Activated naive CD8-positive, alpha-beta T cell treated with anti-CD3 and anti-CD28 coated beads, Interleukin-2, amount 10 ng/mL, durations not matched to agents 7 days and 5 days (primary cell): ENCODE measurements at places on chromosomes 5 and 9. TPM values are rescaled to one million over a fixed set of nuclear protein-coding genes. Genes with fewer than 3 reads are reported as not detected.

GRCh38 chr9:2291980-2292704 lies 277.0 kb downstream of the SMARCA2 start:
- H3K4me1 ChIP-seq, result no peaks in the 10 kb centered on the region
- H3K36me3 ChIP-seq, result no peaks in the 10 kb centered on the region
- no peak overlapping the region for H3K27ac ChIP-seq
- no peak for DNase-seq

- no peaks in the 10 kb centered on the region for H3K4me1 ChIP-seq
- no peaks in the 10 kb centered on the region for H3K36me3 ChIP-seq
- no peak for DNase-seq
- no peak overlapping the region for H3K27ac ChIP-seq
- no peak overlapping the region for H3K4me3 ChIP-seq
- no peaks in the 10 kb centered on the region for H3K27me3 ChIP-seq
Measured at GRCh38 chr9:16112116-16112515, 559.3 kb downstream of the CCDC171 start.

The ADGRV1 gene
- not detected for total RNA-seq

GRCh38 chr9:96726946-96727345 lies 50.9 kb downstream of the ZNF510 start:
- peaks cover 3% of the 10 kb centered on the region for H3K36me3 ChIP-seq
- no peak overlapping the region for H3K27ac ChIP-seq
- DNase-seq, result no peak
- no peaks in the 10 kb centered on the region for H3K4me1 ChIP-seq
- no peaks in the 10 kb centered on the region for H3K27me3 ChIP-seq
- no peak overlapping the region for H3K4me3 ChIP-seq

GRCh38 chr5:72760259-72760658 lies 56.2 kb upstream of the TNPO1 start:
- no peak overlapping the region for H3K4me3 ChIP-seq
- DNase-seq, result no peak
- H3K27me3 ChIP-seq, result peaks cover 10% of the 10 kb centered on the region
- no peak overlapping the region for H3K27ac ChIP-seq

DNA sequence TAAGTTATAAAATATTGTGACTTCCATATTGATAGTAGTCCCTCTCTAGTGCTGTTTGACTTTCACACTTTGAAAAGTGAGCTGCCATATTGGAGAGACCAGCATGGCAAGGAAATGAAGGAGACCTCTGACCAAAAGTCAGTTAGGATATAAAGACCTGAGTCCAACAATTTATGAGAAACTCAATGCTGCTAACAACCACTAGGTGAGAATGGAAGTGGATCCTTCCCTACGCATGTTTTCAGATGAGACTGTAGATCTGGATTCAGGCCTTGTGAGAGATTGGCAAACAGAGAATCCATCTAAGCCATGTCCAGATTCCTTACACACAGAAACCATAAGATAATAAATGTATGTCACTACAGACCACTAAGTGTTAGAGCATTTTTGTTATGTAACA lies 81.6 kb downstream of the CTNND2 start:
- no peak for DNase-seq
- no peak overlapping the region for H3K4me3 ChIP-seq
- H3K36me3 ChIP-seq, result no peaks in the 10 kb centered on the region
- H3K27ac ChIP-seq, result no peak overlapping the region

DNA sequence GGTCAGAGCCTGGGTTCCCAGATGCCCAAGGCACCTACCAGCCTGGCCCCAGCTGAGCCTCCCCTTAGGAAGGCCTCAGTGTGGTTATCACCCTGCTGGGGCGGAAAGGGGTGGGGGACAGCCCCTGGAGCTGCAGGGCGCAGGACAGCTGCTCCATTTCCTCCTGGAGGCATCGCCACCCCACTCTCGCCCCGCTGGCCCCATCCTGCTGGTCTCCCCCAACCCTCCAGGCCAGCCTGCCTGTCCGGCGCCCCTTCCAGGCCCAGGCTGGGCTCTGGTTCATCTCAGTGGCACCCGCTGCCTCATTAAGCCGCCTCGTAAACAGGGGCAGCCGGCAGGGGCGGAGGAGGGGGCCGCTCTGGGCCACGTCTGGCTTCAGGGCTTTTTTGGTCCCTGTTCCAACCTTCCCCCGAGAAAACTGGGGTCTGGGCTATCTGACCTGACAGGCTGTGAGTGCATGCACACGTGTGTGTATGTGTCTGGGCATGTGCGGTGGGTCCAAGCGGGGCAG lies 30.8 kb upstream of the ENHO start:
- H3K4me3 ChIP-seq, result no peak overlapping the region
- H3K27ac ChIP-seq, result no peak overlapping the region
- H3K4me1 ChIP-seq, result no peaks in the 10 kb centered on the region

The RIMOC1 gene
- total RNA-seq, result 27.3 TPM

GRCh38 chr9:22114956-22115355 lies 105.9 kb upstream of the CDKN2B start:
- H3K4me3 ChIP-seq, result no peak overlapping the region
- H3K4me1 ChIP-seq, result peaks cover 20% of the 10 kb centered on the region

The IL5 gene
- total RNA-seq, result not detected

DNA sequence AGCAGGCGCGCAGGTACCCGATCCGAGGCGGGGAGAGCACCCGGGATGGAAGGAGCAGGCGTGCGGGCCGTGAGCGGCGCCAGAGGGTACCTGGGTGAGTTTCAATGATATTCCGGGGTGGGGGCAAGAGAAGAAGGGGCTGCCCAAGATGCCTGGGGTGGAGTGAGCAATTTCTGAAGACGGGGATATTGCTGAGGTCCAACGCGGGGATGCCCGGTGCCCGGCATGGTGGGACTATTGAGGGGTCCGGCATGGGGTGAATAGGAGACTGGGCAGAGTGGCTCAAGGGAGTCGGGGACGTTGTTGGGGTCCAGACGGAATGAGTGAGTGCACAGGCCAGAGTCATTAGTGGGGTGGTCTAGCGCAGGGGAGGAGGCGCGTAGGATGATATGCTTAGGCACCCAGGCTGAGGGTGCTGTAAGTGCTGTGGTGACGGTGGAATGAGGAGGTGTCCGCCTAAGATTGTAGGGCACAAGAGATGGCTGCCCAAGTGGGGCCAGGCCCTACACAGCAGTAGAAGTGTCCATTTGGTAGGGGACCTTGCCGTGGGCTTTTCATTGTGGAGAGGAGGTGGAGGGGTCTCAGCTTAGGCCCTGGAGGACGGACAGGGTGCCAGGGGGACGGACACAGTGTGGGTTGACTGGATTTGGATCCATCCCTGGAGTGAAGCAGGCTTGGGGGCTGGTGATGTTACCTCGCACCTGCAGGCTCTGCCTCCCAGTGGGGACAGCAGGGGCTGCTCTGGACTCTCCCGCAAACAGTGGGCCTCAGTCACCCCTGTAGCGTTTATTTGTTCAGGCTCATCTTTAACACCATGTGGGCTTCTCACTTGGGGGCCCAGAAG lies 719 bp downstream of the MIGA2 start:
- no peak for DNase-seq
- peaks cover 2% of the 10 kb centered on the region for H3K36me3 ChIP-seq
- H3K4me1 ChIP-seq, result peaks cover 17% of the 10 kb centered on the region
- no peaks in the 10 kb centered on the region for H3K27me3 ChIP-seq
- H3K4me3 ChIP-seq, result peak overlapping the region; percentile 95

GRCh38 chr5:178163772-178164735 lies 10.4 kb upstream of the NHP2 start:
- H3K27me3 ChIP-seq, result peaks cover 41% of the 10 kb centered on the region
- peak overlapping the region; percentile 41 for H3K4me3 ChIP-seq
- no peaks in the 10 kb centered on the region for H3K36me3 ChIP-seq
- peaks cover 5% of the 10 kb centered on the region for H3K4me1 ChIP-seq
- no peak overlapping the region for H3K27ac ChIP-seq

- no peaks in the 10 kb centered on the region for H3K27me3 ChIP-seq
- H3K27ac ChIP-seq, result no peak overlapping the region
- no peak for DNase-seq
- H3K36me3 ChIP-seq, result peaks cover 5% of the 10 kb centered on the region
- peaks cover 2% of the 10 kb centered on the region for H3K4me1 ChIP-seq
Measured at GRCh38 chr5:116157902-116158301, 73.1 kb downstream of the COMMD10 start.

DNA sequence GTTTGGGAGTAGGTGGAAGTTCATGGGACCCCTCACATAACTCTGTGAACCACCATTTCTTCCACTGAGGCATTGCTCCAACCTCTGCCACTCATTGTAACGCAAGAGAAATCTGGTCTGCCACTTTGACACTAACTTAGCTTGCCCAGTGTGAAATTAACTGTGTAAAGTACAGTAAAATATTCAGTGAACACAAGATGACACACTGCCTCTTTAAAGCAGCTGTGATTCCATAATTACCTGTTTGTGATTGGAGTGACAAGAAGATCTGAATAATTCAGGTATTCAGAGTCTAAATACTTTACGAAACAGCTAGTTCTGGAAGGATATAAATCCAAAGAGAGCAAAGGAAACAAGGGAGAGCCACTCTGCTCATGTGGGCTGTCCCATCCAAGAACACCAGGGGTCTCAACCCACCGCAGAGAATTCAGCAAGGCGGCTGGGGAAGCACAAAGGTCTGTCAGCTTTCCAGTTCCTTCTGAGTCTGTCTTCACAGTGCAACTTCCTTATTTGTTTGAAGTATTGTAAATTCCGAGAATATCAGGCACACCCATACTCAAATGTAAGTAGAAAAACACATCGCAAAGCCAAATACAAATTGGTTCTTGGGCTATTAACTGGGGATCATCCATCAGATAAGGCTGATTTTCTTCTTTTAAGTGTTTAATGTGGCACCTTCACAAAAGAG lies 86.9 kb downstream of the GNAQ start:
- peaks cover 26% of the 10 kb centered on the region for H3K4me1 ChIP-seq
- H3K27me3 ChIP-seq, result no peaks in the 10 kb centered on the region
- peaks cover 3% of the 10 kb centered on the region for H3K36me3 ChIP-seq
- no peak for DNase-seq
- H3K27ac ChIP-seq, result peak overlapping the region; percentile 57

DNA sequence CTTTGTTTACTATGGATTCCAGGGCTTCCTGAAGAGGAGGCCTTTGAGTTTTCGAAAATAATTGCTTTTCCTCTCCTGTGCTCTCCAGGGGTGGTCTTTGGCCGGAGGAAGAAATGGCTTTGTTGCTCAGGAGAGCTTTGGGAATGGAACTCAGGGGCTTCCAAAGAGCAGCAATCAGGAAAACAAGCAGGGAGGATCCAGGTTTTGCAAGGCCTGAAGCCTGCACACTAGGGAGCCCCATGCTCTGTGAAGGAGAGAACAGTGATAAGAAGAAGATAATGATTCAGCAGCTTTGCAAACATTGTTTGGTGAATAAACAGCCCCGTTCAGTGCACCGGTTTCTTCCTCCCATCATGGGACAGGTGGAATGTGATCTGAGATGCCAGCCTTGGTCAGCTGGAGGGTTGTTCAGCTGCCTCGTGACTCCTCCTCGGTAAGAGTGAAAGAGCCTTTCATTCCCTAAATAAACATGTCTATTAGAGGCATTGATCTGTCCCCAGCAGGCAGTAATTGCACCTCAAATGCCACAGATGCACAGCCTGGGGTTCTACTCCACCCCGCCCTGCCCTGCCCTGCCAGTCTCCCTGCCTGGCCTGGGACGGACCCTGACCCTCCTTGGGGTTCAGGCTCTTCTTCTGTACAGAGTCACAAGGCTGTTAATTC lies 11.5 kb upstream of the ALDH1B1 start:
- no peaks in the 10 kb centered on the region for H3K4me1 ChIP-seq
- H3K27ac ChIP-seq, result no peak overlapping the region
- peaks cover 2% of the 10 kb centered on the region for H3K27me3 ChIP-seq
- no peaks in the 10 kb centered on the region for H3K36me3 ChIP-seq
- H3K4me3 ChIP-seq, result no peak overlapping the region

The GPR151 gene
- total RNA-seq, result not detected

DNA sequence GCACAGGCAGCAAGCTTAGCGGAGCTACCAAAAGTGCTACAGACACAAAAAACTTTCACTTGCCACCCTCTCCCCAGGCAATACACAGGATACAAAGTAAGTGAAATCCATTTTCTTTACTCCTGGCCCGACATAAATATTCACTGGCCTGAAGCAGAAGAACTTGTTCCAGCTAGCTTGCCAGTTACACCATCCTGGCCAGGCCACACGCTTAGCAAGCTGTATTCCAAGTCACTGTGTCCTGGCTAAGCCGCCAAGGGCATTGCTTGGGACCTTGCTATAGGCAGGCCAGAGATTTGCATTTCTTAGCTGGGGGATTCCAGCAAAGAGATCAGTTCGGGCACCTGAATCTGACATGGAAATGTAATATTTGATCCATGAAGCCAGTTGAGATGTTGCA lies 71.0 kb upstream of the SLC1A3 start:
- H3K27ac ChIP-seq, result no peak overlapping the region
- H3K4me1 ChIP-seq, result no peaks in the 10 kb centered on the region
- no peak for DNase-seq
- no peaks in the 10 kb centered on the region for H3K36me3 ChIP-seq

GRCh38 chr5:34663771-34664496 lies 7.8 kb downstream of the RAI14 start:
- H3K4me3 ChIP-seq, result no peak overlapping the region
- no peaks in the 10 kb centered on the region for H3K36me3 ChIP-seq
- H3K27ac ChIP-seq, result no peak overlapping the region
- peaks cover 9% of the 10 kb centered on the region for H3K27me3 ChIP-seq
- H3K4me1 ChIP-seq, result no peaks in the 10 kb centered on the region
- no peak for DNase-seq

- no peaks in the 10 kb centered on the region for H3K36me3 ChIP-seq
- no peak overlapping the region for H3K27ac ChIP-seq
- no peak overlapping the region for H3K4me3 ChIP-seq
- H3K27me3 ChIP-seq, result no peaks in the 10 kb centered on the region
- DNase-seq, result no peak
- H3K4me1 ChIP-seq, result no peaks in the 10 kb centered on the region
Measured at GRCh38 chr5:103801681-103802080, 239.1 kb upstream of the NUDT12 start.

The IFNA21 gene
- not detected for total RNA-seq

The SLC6A3 gene
- total RNA-seq, result not detected

The PDLIM4 gene
- not detected for total RNA-seq

- no peak for DNase-seq
- no peaks in the 10 kb centered on the region for H3K4me1 ChIP-seq
- peaks cover 2% of the 10 kb centered on the region for H3K27me3 ChIP-seq
- H3K4me3 ChIP-seq, result no peak overlapping the region
- H3K27ac ChIP-seq, result no peak overlapping the region
Measured at GRCh38 chr5:171595401-171595800, 176.0 kb downstream of the FGF18 start.

- no peak for DNase-seq
- no peak overlapping the region for H3K4me3 ChIP-seq
- H3K27me3 ChIP-seq, result no peaks in the 10 kb centered on the region
- no peak overlapping the region for H3K27ac ChIP-seq
- no peaks in the 10 kb centered on the region for H3K4me1 ChIP-seq
Measured at GRCh38 chr5:105167092-105167491, 1604.5 kb upstream of the NUDT12 start.

The BICD2 gene
- 31.1 TPM for total RNA-seq

GRCh38 chr5:100641833-100642232 lies 106.7 kb downstream of the FAM174A start:
- H3K27me3 ChIP-seq, result no peaks in the 10 kb centered on the region
- H3K36me3 ChIP-seq, result no peaks in the 10 kb centered on the region
- H3K4me1 ChIP-seq, result no peaks in the 10 kb centered on the region
- no peak for DNase-seq
- no peak overlapping the region for H3K4me3 ChIP-seq

GRCh38 chr5:321726-322251 lies 275 bp downstream of the AHRR start:
- peaks cover 16% of the 10 kb centered on the region for H3K4me1 ChIP-seq
- H3K4me3 ChIP-seq, result peak overlapping the region; percentile 55
- DNase-seq, result no peak
- no peak overlapping the region for H3K27ac ChIP-seq
